ENCODE measurements at places on chromosomes 16 and 17.

DNA sequence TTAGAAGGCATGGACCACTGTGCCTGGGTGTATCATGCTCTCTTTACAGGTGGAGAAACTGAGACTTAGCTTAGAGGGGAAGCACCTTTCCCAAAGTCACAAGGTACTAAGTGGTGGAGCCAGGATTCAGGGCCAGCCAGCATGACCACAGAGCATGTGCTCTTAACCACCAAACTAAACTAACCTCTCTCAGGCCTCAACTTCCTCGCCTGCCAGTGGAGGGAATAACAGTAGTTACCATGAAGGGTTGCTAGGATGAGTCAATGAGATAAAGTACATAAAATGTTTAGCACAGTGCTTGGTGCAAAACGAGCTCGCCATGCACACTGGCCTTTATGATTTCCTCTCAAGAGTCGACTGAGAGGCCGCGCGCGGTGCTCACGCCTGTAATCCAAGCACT lies 6.4 kb upstream of the MYO1C start:
- no peak for DNase-seq

DNA sequence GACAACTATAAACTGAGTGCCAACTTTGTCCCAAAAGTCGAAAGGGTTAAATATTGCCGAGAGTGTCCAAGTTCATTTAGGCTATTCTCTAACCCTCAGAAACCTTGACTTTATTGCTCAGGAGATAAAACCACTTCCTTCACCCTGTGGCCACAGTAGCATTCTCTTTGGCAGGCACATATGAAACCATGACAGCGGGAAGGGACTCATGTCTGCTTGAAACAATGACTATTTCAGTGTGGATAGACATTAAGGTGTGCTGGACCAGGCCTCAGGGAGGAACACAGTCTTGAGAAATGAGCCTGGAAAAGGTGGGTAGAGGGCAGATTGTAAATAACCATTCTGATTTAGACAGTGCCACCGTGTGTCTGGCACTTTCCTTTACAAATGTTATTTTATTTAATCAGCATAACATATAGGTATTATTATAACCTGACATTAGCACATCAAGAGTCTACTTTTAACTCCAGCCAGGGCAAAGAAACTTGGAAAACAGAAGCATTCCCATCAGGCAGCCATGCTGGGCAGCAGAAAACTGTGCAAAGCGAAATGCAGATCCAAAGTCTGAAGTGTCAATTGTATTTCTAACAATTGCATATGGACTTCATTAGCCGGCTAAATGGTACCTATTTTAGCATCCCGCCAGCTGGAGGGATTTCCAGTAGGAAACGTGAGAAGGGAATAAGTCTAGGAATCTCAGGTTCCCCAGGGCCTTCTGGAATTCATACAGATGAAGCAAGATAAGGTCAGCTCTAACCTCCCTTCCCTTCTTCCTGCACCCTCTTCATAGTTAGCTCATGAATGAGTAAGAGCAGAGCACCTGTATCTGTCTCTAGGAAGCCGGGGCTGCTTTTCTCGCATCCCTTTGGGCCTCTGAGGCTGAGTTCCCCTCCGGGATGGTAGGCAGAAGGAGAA lies 212.8 kb upstream of the ELAC2 start:
- DNase-seq = no peak

DNA sequence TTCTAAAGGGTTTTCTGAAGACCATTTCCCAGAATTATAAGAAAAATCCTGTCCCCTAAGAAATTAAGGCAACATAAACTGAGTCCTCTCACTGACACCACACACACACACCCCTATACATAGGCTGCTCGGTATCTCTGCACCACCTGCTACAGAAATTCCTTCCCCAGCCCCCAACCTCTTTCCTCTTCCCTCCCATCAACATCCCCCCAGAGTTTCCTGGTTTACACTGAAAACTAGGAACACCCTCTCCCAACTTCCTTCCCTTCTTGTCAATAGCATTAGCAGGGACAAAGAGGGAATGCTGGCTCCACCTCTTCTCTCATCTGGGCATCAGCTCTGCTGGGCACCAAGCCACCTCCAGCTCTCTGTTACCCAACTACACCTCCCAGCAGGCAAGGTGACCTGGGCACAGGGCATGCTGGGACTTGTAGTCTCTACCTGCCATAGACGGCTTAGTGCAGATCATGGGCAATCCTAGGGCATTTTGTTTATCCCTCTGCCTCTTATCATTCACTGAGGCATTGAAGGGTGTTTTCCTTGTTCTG lies 15.7 kb downstream of the CAVIN1 start:
- DNase-seq = peak; percentile 28

DNA sequence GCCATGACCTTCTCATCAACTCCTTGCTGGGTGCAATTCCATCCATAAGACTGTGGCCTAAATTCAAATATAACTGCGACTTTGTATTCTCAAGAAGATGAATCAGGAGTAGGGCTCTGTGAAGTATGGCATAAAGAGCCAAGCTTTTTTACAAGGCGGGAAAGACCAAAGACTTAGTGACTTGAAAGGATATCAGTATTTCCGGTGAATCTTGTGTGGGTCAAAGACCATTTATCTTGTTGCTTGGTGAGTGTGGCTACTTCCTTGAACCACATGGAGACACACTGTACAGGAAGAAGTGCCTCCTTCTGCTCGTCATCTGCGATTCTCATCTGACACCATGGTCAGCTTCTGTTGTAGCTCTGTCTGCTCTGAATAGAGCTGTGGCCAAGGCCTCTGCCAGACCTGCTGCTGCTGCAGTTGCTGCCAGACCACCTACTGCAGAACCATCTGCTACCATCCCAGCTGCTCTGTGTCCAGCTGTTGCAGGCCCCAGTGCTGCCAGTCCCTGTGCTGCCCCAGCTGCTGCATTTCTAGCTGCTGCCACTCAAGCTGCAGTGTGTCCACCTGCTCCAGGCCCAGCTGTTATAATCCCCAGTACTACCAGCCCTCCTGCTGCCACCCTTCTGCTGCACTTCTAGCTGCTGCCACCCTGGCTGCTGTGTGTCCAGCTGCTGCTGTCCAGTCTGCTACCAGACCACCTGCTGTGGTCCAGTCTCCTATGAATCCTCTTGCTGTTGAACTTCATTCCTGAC lies 6.1 kb upstream of the KRTAP2-4 start:
- no peak for DNase-seq

- no peak for DNase-seq
These were observed 22.6 kb downstream of the LRRC36 start for GRCh38 chr16:67349172-67349571.

DNA sequence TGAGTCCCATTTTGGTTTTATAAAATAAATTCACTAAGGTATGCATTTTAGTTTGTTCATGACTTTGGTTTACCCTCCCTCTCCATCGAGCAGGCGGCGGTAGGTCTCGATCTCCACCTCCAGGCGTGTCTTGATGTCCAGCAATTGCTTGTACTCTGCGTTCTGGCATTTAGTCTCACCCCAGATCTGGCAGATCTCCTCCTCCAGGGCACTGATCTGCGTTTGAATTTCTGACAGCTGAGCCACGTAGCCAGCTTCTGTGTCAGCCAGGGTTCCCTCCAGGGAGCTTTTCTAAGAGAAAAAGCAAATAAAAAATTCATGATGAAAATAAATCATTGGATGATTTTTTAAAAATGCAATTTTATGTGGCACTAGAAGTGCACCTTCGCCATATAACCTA lies 4.2 kb downstream of the KRT24 start:
- no peak for DNase-seq

- no peak for DNase-seq
These were observed 222.2 kb upstream of the CPHXL start for GRCh38 chr16:75948441-75948840.

All from activated CD4-positive, CD25-positive, alpha-beta regulatory T cell (primary cell).